ENCODE measurements at places on chromosomes 3 and 15. TPM values are rescaled to one million over a fixed set of nuclear protein-coding genes. Genes with fewer than 3 reads are reported as not detected.
A peak's percentile ranks its signal among the peaks of the same experiment; 100 is the strongest.

The LOXL1 gene
- 2.2 TPM for total RNA-seq

DNA sequence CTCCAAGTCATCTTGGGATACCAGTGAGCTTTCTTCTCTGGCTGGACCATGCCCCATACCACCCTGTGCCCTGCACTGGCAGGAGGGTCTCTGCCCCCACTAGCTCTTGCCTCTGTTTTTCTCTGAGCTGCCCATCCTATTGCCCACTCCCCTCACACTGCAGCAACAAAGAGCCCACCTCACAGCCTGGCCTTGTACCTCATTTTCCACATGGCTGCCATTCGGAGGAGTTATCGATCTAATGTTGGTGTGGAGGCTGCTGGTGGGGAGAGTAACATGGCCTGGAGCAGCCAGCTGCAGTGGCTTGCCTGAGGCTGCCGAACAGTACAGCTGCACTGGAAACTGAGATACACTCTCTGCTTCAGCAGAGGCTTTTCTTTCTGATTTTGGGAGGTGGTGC is 65.7 kb upstream of the AGBL1 start:
- no peak for DNase-seq

DNA sequence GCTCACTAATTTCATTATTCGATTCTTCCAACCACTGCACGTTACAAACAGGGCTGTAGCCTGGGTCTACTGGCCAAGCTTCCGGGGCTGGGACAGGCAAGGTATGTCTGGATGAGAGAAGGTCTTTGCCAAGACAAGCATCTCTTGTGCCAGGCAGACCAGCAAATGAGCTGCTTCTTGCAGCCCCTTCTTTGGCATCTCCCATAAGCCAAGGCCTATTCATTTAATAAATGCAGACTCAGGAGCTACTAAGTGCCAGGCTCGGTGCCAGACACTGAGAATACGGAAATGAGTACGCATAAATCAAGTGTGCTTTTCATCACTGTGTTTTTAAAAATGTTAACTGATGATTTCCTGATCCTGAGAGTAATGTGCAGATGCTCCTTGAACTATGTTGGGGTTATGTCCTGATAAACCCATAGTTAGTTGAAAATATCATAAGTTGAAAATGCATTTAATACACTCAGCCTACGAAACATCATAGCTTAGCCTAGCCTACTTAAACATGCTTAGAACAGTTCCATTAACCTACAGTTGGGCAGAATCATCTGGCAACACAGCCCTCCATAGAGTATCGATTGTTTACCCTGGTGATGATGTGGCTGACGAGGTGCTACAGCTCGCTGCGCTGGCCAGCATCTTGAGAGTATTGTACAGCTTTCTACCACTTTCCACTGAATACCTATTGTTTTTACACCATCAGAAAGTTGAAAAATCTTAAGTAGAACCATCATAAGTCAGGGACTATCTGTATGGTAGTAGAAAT is 135.0 kb upstream of the CTDSPL start:
- no peak for DNase-seq

- DNase-seq = peak; percentile 17
Observed at GRCh38 chr3:69282181-69282580, 103.7 kb downstream of the FRMD4B start.

- DNase-seq = peak; percentile 27
Observed at GRCh38 chr3:4821338-4821737, 157.9 kb upstream of the BHLHE40 start.

DNA sequence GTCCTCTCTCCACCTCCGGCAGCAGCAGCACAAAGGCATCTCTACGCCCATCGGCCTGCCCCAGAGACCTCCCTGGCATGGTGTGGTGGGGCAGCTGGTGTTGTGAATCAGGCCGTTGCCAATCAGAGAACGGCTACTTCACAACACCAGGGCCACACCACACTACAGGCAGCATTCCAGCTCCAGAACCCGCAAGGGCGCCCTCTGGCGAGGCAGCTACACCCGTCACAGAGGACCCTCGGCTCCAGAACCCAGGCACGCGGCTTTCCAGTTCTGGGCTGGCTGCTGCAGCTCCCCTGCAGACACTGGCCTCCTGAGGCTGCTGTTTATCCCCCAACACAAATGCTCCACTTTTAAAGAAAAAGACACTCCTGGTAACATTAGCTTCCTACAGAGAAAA is 127.5 kb upstream of the TOPAZ1 start:
- peak; percentile 41 for DNase-seq

The SNTN gene
- total RNA-seq = not detected

DNA sequence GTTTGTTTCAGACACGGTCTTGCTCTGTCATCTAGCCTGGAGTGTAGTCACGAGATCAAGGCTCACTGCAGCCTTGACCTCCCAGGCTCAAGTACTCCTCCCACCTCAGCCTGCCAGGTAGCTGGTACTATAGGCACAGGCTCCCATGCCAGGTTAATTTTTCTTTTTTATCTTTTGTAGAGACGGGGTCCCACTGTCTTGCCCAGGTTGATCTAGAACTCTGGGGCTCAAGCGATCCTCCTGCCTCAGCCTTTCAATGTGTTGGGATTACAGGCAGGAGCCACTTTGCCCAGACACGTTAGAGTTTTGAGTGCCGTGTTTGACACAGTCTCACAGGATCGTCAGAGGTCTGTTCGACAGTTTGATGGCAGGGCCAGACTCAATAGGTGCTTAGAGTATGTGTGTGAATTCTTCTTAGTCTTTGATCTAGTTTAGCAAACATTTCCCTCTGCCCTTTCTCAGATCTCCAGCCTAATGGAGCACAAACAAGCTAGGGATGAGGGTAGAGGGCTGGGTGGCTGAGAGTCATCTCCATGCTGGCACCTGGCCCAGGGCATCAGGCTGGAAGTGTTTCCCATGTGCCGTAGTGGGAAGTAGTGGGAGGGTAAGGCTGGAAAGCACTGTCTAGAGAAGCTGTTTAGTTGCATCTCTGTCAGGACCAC is 66.1 kb upstream of the DLG1 start:
- DNase-seq = no peak

DNA sequence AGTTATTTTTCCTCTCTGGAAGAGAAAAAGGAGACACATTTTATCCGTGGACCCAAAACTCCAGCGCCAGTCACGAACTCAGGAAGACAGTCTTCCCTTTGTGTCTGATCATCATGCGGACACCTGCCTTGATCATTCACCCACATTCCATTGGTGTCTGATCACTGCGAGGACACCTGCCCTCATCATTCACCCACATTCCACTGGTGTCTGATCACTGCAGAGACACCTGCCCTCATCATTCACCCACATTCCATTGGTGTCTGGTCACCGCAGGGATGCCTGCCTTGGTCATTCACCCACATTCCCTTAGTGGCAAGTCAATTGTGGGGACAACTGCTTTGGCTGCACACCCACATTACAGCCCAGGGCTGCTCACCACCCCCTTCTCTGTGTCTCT is 148.9 kb downstream of the ROBO1 start:
- no peak for DNase-seq

DNA sequence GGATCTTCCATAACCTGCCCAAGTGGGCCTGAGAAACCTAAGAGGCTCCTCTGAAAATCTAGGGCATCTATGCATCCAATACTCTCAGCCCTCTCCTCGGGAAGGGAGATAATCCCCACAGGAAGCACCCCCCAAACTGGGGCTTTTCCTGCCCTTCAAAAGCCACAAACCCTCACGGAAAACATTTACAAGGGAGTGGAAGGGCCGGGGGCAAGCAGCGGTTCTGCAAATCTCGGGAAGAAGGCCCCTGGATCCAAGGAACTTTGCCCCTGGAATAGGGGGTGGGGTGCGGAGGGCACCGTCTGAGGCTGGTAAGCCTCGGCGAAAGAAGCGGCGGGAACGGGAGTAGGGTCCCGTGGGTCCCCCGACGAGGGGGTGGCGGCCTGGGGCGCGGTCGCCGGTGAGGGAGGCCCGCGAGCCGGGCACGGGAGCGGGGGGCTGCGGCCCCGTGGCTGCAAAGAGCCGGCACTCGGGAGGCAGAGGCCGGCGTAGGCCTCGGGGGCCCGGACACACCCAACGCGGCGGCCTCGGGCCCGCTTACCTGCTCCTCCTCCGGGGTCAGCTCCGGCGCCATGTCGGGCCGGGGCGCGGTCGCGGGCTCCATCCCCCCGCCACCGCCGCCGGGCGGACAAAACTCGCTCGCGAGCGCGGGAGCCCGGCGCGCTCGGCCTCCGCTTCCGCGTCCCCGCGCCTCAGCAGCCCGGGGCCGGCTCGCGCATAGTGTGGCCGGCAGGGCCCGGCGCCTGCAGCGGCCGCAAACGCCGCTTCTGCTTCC is 755 bp downstream of the PTPN9 start:
- no peak for DNase-seq

The MFSD1 gene
- total RNA-seq = 5.3 TPM

DNA sequence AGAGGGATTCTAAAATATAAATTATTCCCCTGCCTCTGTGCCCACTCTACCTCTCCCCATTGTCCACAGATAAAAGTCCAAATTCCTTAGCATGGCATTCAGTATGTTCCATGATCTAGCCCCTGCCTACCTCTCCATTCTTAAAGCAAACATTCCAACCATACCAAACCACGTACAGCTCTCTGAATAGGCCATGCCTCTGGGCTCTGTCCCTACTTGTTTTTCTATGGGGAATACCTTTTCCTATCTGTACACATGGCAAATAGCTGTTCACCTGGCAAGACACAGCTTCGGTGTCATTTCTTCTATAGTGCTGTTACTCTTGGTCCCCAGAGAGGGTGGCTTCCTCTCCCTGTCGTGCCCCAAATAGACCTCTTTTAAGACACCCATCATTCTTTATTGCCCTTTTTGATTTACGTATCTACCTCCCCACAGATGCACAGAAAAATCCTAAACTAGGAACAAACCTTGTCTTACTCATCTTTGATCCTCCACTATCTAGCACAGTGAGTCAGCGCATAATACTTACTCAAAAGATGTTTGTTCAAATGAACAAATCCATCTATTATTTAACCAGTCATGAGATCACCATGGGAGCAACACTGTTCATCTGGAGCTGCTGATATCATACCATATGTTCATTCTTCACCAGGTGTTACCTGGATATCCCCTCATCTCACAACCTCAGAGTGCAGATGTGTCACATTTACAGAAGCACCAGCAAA is 329.8 kb downstream of the THSD4 start:
- no peak for DNase-seq

The NMNAT3 gene
- total RNA-seq = 1.2 TPM

The XCR1 gene
- total RNA-seq = not detected

DNA sequence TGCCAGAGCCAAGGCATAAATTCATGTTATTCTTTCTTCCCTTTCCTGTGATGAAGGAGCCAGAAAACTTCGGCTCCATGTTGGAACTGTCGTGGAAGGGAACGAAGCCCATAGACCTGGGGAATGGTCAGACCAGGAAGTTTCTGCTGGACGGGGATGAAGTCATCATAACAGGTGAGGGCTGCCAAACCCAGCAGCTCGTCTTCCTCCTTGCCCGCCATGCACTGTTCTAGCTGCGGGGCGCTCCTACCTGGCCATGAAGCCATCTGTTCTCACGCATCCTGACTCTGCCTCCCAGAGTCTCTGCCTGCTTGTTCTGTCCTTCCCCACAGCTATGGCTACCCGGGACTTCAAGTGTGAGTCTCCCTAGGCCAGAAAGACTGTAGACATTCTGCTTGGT is 28.2 kb downstream of the FAH start:
- no peak for DNase-seq

The EHHADH gene
- 0.73 TPM for total RNA-seq

DNA sequence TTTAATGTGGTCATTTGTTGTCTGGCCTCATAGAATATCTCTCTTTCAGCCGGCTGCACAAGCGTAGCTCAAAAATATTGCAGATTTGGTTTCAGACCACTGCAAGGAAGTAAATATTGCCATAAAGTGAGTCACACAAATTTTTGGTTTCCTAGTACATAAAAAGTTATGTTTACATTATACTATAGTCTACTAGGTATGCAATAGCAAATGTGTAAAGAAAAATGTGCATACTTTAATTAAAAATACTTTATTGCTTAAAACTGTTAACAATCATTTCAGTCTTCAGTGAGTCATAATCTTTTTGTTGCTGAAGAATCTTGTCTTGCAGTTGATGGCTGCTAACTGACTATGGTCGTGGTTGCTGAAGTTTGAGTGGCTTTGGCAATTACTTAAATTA is 425.1 kb upstream of the ROBO1 start:
- no peak for DNase-seq

- no peak for DNase-seq
Observed at GRCh38 chr3:196336319-196337145, 1.7 kb downstream of the TM4SF19 start.

DNA sequence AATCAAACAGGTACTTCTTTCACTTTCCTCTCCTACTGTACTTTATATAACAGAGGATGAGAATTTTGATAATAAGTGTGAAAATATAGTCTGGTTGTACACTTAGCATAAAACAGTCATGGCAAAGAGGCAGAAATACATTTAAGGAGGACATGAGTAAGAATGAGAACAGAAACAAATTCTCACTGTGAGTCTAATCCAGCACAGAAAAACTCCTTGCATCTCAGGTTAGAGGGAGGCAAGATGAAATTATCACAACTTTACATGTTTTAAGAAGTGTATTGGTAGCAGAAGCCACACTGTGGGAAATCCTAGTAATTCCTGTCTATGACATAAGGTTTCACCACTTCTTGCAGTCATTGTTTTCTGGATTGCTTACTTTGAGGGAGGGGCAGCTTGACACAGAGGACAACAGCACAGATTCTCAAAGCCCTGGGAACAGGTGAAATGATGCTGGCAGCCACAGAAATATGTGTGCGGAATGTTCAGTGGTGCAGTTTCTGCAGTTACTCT is 733.6 kb upstream of the GBE1 start:
- DNase-seq = no peak

The PFN2 gene
- total RNA-seq = 17.2 TPM

The SPTBN5 gene
- total RNA-seq = 1.2 TPM

DNA sequence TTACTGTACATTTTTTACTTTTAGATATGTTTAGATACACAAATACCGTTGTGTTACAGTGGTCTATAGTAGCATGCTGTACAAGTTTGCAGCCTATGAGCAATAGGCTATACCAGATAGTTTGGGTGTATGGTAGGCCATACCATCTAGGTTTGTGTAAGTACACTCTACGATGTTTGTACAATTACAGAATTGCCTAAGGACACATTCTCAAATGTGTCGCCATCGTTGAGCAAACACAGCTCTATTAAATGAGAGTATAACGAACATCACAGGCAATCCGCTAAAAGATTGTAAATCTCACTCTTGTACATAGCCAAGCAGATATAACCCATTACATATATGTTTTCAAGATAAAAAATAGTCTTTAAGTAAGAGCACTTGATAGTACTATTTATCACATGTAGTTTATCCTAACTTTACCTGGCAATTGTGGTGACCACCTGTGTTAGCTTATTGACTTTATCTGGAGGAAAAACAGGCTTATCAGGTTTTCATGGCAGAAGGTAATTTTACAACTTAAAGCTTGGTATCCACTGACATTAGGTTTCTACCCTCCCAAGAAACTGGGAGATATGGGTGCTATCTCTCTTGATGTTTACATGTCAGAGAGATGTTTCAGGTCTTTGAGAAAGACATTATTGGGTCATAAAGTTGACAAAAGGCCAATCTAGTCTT is 898.7 kb downstream of the NSUN3 start:
- no peak for DNase-seq

- DNase-seq = no peak
Observed at GRCh38 chr3:134624537-134625287, 26.1 kb downstream of the KY start.

All from CD8-positive, alpha-beta T cell (primary cell).